ENCODE measurements at places on chromosomes 3 and 15. TPM values are rescaled to one million over a fixed set of nuclear protein-coding genes. Genes with fewer than 3 reads are reported as not detected.
A peak's percentile ranks its signal among the peaks of the same experiment; 100 is the strongest.

Gene ADPRH
- total RNA-seq, result 6.3 TPM

GRCh38 chr3:124967964-124968363 lies 33.4 kb upstream of the MUC13 start:
- peaks cover 5% of the 10 kb centered on the region for H3K27me3 ChIP-seq
- H3K4me1 ChIP-seq, result peaks cover 12% of the 10 kb centered on the region
- no peak for DNase-seq
- no peak overlapping the region for H3K4me3 ChIP-seq
- H3K27ac ChIP-seq, result no peak overlapping the region

Gene LMOD3
- total RNA-seq, result not detected

DNA sequence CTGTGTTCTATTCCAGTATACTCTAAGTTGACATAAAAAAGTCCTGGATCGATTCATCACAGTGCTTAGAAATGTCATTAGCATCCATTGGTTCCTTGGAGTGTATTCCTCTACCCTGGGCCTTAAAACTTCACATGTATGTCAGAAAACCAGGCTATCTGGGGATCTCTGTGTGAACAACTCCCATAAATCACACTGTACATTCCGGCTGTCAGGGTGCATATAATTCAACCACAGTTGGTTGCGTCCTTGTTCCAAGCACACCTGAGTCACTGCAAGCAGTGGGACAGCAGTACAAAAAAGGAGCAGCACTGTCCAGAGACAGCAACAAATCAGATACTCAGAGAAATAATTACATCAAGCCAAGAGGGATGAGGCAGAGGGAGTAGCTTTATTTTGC lies 52.4 kb downstream of the PDZRN3 start:
- H3K4me3 ChIP-seq, result no peak overlapping the region
- H3K27ac ChIP-seq, result no peak overlapping the region
- H3K36me3 ChIP-seq, result no peaks in the 10 kb centered on the region
- H3K27me3 ChIP-seq, result peaks cover 29% of the 10 kb centered on the region

GRCh38 chr3:185046603-185047002 lies 106.3 kb downstream of the C3orf70 start:
- H3K4me1 ChIP-seq, result no peaks in the 10 kb centered on the region
- H3K27ac ChIP-seq, result no peak overlapping the region
- peaks cover 22% of the 10 kb centered on the region for H3K36me3 ChIP-seq
- H3K27me3 ChIP-seq, result no peaks in the 10 kb centered on the region
- no peak overlapping the region for H3K4me3 ChIP-seq

GRCh38 chr3:128617557-128618397 lies 32.8 kb downstream of the RPN1 start:
- H3K4me3 ChIP-seq, result peak overlapping the region; percentile 92
- H3K4me1 ChIP-seq, result peaks cover 41% of the 10 kb centered on the region
- no peaks in the 10 kb centered on the region for H3K27me3 ChIP-seq
- H3K36me3 ChIP-seq, result peaks cover 23% of the 10 kb centered on the region

- no peak overlapping the region for H3K4me3 ChIP-seq
- no peak for DNase-seq
- H3K36me3 ChIP-seq, result no peaks in the 10 kb centered on the region
- no peak overlapping the region for H3K27ac ChIP-seq
- peaks cover 6% of the 10 kb centered on the region for H3K4me1 ChIP-seq
- peaks cover 22% of the 10 kb centered on the region for H3K27me3 ChIP-seq
These were observed 83.3 kb downstream of the IGF2BP2 start for GRCh38 chr3:185741586-185741985.

Gene CD86
- total RNA-seq, result 2.5 TPM

GRCh38 chr3:70400194-70400593 lies 87.8 kb upstream of the MDFIC2 start:
- no peak overlapping the region for H3K27ac ChIP-seq
- no peak overlapping the region for H3K4me3 ChIP-seq
- no peak for DNase-seq
- no peaks in the 10 kb centered on the region for H3K4me1 ChIP-seq
- peaks cover 9% of the 10 kb centered on the region for H3K27me3 ChIP-seq

DNA sequence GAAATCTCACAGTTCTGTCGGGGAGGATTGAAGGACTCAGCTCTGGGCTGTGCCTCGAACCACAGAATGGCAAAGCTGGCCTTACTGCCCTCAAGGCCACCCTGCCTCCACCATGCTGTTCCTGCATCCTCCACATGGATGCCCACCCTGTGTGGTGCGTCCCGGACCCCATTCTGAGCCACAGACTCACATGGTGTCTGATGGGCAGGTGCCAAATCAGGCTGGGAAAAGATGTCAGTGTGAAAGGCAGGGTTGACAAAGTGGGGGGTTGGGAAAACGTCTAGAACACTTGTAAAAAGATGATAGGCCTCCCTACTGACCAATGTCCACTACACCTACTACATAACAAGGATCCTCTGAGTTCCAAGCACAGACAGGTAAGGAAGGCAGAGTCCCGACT lies 49.4 kb downstream of the TM2D3 start:
- H3K36me3 ChIP-seq, result peaks cover 5% of the 10 kb centered on the region
- DNase-seq, result no peak
- no peaks in the 10 kb centered on the region for H3K4me1 ChIP-seq
- H3K27me3 ChIP-seq, result peaks cover 31% of the 10 kb centered on the region

Gene GOLGA6A
- total RNA-seq, result 0.46 TPM

GRCh38 chr15:74790080-74790916 lies 8.4 kb downstream of the CSK start:
- peak overlapping the region; percentile 90 for H3K27ac ChIP-seq
- H3K27me3 ChIP-seq, result no peaks in the 10 kb centered on the region
- H3K4me3 ChIP-seq, result peak overlapping the region; percentile 90
- H3K36me3 ChIP-seq, result peaks cover 4% of the 10 kb centered on the region
- peak; percentile 74 for DNase-seq

Gene MCTP2
- total RNA-seq, result 119 TPM

Gene POLQ
- total RNA-seq, result 17.9 TPM
